Muscle of leg (tissue), 16 donors: ENCODE measurements at places on chromosomes 7 and 10. TPM values are rescaled to one million over a fixed set of nuclear protein-coding genes. Genes with fewer than 3 reads are reported as not detected.

The EGR2 gene
- total RNA-seq: 1.5 TPM

The GFRA1 gene
- total RNA-seq: 41.5 TPM

The GSDME gene
- total RNA-seq: 6.9 TPM

The NKX2-3 gene
- total RNA-seq: 0.62 TPM

The LRRC17 gene
- total RNA-seq: 43.8 TPM

The FANK1 gene
- 0.80 TPM for total RNA-seq

The ARHGAP12 gene
- 41.1 TPM for total RNA-seq

The LIPN gene
- total RNA-seq: not detected

DNA sequence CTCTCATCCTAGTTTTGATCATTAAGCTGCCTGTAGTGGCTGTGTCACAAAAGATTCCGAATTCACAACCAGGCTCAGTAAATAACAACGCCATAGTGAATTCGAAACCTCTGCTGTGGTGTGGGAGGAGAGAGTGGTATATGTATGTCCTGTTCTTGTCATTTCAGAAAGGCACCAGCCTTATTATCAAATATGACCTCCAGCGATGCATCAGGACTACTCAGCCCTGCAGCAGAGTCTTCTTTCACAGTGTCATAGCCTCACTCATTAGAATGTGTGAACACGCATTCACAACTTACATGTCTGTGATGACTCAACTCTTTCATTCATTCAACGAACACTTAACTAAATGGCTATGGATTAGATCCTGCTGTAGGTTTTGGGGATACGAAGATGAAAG is 15.3 kb downstream of the AOC1 start:
- no peak for DNase-seq

DNA sequence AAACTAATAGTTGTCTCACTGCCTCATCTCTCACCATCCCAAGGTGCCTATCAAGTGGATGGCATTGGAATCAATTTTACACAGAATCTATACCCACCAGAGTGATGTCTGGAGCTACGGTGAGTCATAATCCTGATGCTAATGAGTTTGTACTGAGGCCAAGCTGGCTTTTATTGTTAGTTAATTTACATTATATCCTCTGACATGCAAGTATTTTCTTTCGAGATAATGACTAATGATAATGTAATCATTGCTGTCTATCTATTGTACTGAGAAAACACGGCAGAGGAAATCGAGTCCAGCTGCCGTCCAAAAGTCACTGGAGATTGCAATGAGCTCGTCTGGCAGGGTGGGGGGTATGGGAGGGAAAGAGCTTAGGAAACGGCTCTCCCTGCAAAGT is 172.4 kb upstream of the LANCL2 start:
- DNase-seq: no peak

- DNase-seq: peak; percentile 48
Measured at GRCh38 chr7:123494193-123494796, 40.1 kb downstream of the IQUB start.

DNA sequence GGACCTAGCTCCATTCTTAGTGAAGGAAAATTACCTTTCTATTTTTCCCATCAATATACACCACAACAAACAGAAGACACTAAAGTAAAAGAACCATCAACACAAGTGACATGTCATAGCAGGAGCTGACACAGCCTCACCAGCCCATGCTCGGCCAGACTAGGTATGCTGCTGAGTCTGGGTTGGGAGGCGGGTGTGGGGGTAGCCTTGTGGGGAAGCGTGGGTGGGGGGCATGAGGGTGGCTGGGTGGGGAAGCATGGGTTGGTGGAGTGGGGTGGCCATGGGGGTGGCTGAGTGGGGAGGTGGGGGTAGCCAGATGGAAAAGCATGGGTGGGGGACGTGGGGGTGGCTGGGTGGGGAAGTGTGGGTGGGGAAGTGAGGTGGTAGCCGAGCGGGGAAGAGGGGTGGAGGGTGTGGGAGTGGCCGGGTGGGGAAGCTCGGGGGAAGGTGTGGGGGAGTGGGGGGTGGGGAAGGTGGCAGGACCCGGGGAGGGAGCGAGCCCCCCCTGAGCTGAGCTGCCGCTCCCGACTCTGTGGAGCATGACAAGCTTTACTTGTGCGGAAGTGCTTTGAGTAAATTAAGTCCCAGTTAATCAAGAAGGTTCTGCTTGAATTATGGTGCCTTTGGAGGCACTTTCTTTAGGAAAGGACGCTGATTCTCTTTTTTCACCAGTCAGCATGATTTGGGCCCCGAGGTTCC is 294.6 kb upstream of the ZNF32 start:
- no peak for DNase-seq

- no peak for DNase-seq
Measured at GRCh38 chr10:78937800-78938694, 130.7 kb upstream of the ZMIZ1 start.

GRCh38 chr7:154913638-154914307 is 89.2 kb downstream of the PAXIP1 start:
- DNase-seq: peak; percentile 81

DNA sequence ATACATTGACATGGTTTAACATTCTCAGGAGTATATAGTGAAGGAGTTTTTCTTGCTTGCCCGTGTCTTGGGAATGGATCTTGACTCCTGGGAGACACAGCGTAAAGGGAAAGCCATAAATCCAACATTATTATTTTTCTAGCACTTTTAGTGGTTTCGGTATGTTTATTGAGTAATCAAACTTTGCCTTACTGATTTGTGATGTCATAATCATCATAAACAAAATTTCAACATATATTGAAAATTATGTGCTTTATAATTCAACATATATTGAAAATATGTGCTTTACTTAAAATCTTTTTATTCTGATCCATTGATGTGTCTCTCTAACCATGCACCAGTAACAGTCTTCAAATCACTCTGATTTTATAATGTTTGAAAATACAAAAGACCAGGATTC is 20.2 kb upstream of the OR2A5 start:
- no peak for DNase-seq

DNA sequence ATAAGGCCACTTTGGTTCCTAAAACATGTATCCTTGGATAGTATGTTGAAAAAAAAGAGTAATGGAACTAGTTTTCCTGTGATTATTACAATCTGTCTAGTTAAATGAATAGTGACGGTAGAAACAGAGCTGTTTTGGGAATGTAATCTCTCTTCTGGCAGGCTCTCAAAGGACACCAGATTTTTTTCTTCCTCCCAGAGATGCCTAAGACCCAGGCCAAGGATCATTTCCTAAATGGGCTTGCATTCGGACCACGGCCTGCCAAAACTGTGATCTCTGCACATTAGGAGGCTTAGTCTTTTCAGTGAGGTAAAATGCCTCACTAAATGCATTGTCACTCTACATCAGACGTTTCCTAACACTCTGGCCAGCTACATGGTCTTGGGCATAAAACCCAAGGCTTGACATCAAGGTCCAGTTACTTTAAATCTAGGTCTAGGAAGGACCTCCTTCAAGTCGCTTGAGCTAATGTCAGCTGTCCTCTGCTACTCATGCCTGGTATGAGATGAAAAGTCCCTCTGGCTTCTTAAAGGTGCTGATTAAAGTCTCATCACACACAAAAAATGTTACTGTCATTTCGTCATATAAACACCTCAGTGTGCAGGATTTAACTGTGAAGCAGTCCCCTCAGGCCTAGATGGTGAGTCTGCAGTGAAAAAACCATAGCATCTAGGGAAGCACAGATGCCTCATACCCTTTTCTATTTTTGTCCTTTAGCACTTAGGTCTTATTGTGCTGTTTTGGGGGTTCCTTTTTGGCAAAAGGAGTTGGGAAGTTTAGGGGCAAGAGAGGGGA is 47.7 kb downstream of the DLD start:
- DNase-seq: peak; percentile 83

DNA sequence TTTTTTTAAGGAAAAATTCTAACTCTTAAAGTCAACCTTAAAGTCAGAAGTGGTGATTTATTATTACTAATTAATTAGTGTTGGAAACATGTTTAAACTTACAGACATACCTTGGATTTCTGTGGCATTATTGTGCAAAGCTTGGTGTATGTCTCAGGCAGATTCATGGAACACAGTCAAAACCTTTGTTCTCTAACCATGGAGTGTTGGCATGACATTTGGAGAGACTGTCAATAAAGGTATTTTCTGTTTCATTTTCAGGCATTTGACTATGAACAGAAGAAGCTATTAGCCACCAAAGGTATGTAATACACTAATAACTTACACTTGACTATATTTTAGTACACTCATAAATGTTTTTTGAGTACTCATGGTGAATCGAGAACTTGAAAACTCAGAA is 293.7 kb downstream of the BICC1 start:
- no peak for DNase-seq

- DNase-seq: no peak
Measured at GRCh38 chr7:109868215-109868860, 1222.6 kb upstream of the LRRN3 start.

GRCh38 chr10:114940735-114941134 is 2.7 kb downstream of the TRUB1 start:
- no peak for DNase-seq

DNA sequence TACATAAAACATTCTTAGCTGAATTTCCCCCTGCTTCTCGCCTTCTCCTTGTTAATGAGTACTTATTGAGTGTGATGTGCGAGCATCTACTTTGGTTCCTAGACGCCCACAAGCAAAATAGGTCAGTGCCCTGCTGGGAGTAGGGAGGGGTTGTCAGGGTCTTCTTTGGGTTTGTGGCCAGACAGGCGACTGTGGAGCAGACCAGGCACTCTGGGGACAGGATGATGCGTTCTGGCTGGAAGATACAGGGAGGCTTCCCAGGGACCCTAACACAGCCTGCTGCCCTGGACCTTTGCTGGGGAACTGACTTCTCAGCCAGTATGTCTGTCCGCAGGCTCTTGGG is 227.2 kb downstream of the CUX1 start:
- no peak for DNase-seq

DNA sequence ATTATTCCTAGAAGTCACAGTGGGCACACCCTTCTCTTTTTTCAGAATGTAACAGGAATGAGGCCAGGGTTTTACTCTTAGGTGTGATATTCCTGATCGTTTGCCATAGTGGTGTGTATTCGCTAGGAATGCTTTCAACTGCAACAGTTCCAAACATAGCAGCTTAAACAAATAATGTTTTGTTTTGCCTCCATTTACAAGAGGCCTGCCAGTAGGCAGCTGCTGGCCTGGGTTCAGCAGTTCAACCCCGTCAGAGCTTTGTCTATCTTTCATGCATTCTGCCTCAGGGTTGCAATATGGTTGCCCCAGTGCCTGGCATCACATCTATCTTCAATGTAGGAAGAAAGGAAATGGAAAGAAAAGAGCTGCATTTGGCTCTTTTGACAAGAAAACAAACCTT is 21.7 kb upstream of the RET start:
- no peak for DNase-seq

DNA sequence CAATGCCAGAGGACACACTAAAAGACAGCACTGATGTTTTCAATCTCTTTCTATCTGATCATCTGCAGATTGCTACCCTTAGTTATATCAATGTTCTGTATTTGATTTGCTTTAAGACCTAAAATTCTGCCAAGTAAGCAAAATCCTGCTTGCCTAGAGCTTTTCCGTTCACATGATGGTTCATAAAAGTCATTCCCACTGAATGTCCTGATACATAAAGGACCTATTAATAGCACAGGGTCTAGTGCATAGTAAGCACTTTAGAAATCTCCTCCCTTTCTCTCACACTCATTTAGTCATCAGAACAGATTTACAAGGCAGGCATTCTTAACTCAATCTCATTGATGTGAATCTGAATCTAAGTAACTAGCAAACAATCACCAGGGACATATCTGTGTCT is 68.8 kb downstream of the PCGF5 start:
- DNase-seq: no peak

DNA sequence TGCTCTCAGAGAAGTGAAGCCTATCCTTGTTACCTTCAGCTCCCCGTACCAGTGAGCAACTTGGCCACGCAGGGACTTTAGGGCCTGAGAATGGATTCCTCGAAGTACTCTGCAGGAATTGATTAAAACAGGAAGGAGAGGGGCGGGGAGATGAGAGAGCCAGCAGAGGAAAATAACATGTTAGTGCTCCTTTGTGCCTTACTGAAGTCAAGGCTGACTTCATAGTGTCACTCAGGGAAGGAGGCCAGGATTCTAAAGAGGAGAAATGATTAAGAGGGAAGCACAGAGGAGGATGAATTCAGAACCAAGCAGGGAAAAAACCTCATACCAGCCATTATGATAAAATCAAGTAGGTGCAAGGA is 195.6 kb upstream of the RHOBTB1 start:
- no peak for DNase-seq

- no peak for DNase-seq
Measured at GRCh38 chr7:21371360-21371759, 56.5 kb upstream of the SP4 start.

DNA sequence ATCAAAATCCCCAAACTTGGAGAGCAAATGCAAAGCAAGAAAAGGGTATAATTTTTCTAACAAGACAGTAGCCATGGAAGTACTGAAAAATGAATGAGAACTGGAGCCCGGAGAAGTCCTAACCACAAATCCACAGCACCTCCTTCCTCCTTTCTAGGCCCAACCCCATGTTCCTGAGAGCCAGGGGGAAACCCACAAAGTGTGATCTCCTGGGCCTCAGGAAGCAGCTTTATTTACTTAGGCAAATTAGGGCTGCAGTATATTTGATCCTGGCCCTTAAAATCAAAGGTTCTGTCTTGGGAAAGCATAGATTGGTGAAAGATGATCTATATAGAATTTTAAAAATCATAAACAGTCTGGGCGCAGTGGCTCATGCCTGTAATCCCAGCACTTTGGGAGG is 103.0 kb downstream of the DOCK4 start:
- DNase-seq: no peak
